CD4-positive, CD25-positive, alpha-beta regulatory T cell (primary cell): ENCODE measurements at places on chromosomes 2 and 18. TPM values are rescaled to one million over a fixed set of nuclear protein-coding genes. Genes with fewer than 3 reads are reported as not detected.

Gene MAB21L4
- not detected for polyA plus RNA-seq

DNA sequence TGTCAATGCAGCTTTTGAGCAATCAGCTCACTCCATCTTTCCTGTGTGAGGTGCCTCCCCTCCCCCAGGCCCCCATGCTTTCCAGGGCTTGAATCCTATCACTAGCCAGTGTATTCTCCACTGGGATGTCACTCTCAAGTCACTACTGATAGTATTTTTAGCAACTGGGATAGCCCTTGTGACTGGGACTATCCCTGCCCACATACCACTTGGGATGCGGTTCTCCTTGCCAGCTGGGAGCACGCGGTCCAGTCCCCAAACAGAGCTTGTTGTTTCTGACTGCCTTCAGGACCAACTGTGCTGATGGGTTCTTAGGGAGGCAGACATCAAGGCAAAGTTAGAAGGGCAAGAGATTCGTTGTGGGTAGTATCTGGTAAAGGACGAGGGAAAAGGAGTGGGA is 134.9 kb downstream of the FAM161A start:
- no peak for DNase-seq

Gene ANKRD44
- 104 TPM for polyA plus RNA-seq

DNA sequence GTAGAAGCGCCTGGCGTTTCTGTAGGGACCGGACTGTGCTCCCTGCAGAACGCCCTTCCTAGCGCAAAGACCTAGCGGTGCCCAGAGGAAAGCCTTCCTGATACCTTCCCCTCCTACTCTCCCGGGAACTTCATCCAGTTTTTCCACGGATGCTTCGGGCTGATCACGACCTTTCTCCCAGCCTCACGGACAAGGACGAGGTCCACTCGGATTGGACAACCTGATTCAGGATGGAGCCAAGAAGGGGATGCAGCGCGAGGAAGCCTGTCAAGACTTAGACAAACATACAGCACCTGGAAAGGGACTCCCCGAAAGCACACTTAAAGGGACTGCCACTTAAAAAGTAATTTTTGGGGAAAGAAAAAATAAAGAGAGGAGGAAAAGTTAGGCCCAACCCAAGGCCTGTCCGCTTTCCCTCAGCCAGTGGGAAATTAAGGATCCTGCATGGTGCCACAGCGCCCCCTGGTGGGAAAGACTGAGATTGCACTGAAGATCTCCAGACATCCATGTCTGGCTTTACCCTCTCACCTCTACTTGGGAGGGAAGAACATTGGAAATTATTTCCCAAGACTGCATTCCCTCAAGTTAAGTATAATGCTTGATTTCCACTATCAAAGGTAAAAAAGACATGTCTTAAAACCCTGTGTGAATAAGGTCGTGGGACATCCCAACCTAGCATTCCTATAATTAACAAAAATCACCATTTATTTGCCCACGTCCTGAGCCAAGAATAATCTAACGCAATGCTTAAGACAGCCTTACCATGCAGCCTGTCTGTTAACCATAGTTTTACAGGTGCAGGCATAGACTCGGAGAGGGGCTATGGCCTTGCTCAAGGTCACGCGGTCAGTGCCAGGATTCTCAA is 13.4 kb upstream of the COPS8 start:
- peak; percentile 53 for DNase-seq

Gene CNGA3
- not detected for polyA plus RNA-seq

Gene CXCR4
- 590 TPM for polyA plus RNA-seq

Gene CAPN14
- 0.10 TPM for polyA plus RNA-seq

Gene ZNF396
- polyA plus RNA-seq: 0.57 TPM
